ENCODE measurements at places on chromosomes 12 and 14.

DNA sequence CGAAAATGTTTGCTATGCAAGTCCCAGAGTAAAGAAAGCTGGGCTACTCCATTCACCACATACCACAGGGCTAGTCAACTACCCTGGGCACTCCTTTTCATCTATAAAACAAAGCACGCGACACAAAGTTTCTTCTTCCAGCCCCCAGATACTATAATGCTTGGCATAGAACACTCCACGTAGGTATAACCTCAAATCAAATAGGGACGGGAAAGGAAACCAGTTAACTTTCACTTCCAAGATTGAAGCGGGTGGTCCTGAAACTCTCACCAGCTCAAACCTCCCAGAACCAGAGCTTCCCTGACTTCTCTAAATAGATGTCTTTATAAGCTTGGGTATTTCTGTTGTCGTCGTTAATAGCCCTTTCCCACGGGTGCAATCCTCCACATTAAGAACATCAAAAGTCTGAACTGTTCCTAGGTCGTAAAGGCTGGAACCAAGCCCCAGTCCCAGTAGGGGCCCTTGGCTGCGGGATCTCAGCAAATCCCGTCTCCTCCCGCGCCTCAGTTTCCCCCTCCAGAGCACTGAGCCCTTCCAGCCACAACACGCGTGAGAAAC lies 647 bp downstream of the LGMN start:
- peak; percentile 24 for DNase-seq

- no peak for DNase-seq
Observed at GRCh38 chr12:50984586-50985298, 32.4 kb downstream of the HIGD1C start.

- no peak for DNase-seq
Observed at GRCh38 chr14:78721756-78722480, 551.7 kb downstream of the NRXN3 start.

- no peak for DNase-seq
Observed at GRCh38 chr12:123526542-123527080, 6.9 kb downstream of the RILPL1 start.

GRCh38 chr12:24143928-24144327 lies 194.5 kb upstream of the SOX5 start:
- no peak for DNase-seq

DNA sequence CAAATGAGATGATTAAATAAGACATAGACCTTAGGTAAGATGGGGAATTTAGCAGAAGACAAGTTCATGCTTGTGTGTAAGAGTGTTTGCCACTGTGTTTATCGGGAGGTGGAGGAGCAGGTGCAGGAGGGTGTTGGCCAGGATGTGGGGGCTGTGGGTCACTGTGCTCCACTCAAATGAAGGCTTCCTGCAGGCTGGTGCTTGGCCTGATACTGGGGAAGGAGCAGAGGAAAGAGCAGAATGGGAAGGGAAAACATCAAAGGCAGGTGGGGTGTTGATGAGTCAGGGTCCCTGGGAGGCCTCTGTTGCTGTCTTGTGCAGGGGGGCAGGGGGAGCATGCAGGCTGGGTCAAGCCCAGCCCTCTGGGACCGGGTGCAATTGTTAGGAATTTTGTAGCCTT lies 126.5 kb downstream of the TSPAN9 start:
- no peak for DNase-seq

GRCh38 chr12:101604132-101604531 lies 9.4 kb downstream of the MYBPC1 start:
- DNase-seq = peak; percentile 92

- no peak for DNase-seq
Observed at GRCh38 chr12:42056130-42056529, 88.5 kb downstream of the GXYLT1 start.

DNA sequence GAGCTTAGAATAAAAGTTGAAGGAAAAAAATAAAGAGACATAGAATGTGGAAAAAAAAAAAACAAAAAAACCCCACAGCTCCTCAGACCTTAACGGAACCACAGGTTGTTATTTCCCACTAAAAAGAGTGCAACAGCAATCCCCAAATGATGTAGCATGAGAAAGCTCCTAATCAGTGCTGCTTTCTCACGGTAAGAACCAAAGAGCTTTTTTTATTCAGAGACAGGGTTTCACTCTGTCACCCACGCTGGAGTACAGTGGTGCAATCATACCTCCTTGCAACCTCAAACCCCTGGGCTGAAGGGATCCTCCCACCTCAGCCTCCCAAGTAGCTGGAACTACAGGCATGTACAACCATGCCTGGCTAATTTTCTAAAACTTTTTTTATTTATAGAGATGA lies 13.3 kb downstream of the NDUFA12 start:
- DNase-seq = no peak

DNA sequence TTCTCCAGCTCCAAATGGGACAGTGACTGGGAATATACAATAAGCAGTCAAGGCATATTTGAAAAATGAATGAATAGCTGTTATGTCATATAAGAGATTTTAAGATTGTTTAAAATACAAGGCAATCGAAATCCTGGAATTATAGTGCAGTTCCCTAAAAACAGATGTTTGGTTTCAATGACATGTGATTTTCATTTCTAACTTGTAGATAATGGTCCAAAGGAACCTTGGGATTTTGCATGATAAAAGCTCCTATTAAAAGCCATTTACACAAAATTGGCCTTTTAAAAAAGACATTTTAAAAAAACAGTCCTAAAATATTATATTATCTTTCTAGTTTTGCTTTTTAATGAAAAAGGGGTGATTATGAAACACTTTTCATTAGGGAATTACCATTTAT lies 905.1 kb downstream of the GALC start:
- DNase-seq = no peak

GRCh38 chr12:71315328-71315985 lies 124.1 kb upstream of the LGR5 start:
- DNase-seq = no peak

GRCh38 chr14:44847526-44848309 lies 114.0 kb downstream of the KLHL28 start:
- DNase-seq = no peak

DNA sequence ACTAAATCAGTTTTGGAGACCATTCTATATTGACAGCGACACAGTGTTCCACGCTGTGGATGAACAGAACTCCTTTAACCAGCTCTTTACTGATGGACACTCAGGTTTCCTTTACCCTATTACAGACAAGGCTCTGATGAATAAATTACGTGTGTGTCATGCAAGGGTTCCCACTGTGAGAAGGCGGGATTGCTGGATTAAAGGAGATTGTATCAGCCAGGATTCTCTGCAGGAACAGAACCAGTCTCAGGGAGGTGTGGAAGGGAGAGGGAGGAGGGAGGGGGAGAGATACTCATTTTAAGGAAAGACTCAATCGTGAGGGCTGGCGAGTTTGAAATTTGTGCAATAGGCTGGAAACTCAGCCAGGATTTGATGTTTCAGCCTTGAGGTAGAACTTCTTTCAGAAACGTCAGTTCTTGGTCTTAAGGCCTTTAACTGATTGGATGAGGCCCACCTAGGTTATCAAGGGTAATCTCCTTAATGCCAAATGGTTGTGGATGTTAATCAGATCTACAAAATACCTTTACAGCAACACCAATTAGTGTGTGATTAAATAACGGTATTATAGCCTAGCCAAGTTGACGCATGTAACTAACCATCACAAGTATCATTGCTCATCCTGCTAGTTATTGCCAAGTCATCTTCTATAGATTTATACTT lies 104.0 kb downstream of the GCH1 start:
- no peak for DNase-seq

DNA sequence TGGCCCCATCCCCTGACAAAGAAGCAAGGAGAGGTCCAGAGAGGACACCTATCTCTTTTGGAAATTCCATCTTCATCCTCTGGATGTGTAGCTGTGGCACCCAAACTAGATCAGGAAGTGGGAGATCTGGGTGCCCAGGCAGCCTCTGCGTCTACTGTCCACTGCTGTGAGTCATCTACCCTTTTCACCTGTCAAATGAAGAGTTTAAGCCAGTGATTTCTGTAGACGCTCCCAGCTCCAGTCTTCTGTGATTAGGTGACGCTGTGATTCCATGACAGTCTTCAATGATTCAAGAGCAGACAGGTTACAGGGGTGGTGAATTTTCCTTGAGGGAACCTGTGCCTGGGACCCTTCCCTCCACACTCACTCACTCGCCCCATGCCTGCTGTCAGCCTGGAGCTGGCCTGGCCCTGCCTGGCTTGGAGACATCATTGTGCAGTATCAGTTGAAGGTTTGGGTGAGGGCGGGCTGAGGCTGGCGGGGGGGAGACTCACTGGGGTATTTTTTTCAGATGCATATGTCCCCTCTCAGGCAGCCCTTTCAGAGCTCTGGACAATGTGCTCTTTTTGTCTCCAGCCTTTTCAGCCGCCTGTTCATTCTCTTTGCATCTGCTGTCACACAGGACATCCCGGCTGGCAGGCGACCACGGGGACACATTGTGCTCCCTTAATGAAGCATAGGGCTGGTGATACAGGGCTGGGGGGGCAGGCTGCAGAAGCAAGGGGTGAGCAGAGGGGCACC lies 56.8 kb upstream of the PARP11 start:
- DNase-seq = no peak

- no peak for DNase-seq
Observed at GRCh38 chr14:81246461-81247270, 25.9 kb upstream of the GTF2A1 start.

DNA sequence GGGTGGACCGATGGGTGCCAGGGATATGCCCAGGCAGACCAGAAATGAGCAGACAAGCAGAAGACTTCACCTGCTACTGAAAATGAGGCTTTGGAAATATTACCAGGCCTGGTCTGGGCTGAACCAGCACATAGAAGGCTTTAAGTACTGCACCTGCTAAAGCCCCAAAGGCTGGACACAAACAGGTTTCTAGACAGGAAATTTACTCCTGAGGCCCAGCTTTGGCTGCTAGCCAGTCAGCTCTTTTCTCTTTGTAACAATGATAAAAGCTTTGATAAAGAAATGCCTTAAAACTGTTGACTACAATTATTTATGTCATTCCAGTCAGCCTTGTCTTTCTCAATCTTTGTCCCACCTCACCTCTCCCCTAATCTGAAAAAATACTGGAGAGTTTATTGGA lies 228.9 kb upstream of the EGLN3 start:
- no peak for DNase-seq

- DNase-seq = no peak
Observed at GRCh38 chr14:64931123-64931522, 11.4 kb downstream of the GPX2 start.

- no peak for DNase-seq
Observed at GRCh38 chr12:52312086-52312485, 9.1 kb downstream of the KRT83 start.

GRCh38 chr14:23167116-23167847 lies 16.2 kb downstream of the SLC7A8 start:
- no peak for DNase-seq

DNA sequence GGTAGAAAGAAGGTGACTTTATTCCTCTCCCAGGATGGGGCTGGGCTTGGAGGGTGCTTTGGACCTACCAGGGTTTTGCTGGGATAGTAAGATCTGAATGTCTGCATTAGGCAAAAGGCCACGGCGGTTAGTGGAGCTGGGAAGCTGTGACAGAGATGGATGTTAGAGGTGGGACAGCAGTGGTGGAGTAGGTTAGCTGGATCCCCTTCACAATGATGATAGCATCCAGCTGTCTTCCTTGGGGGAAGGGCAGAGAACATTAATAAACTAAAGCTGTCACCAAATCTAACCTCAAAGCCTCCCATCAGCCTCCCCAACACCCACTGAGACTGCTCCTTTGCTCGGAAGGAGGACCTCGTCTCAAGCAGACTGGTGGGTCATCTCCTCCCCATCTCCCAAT lies 104.8 kb downstream of the GPATCH2L start:
- DNase-seq = no peak

DNA sequence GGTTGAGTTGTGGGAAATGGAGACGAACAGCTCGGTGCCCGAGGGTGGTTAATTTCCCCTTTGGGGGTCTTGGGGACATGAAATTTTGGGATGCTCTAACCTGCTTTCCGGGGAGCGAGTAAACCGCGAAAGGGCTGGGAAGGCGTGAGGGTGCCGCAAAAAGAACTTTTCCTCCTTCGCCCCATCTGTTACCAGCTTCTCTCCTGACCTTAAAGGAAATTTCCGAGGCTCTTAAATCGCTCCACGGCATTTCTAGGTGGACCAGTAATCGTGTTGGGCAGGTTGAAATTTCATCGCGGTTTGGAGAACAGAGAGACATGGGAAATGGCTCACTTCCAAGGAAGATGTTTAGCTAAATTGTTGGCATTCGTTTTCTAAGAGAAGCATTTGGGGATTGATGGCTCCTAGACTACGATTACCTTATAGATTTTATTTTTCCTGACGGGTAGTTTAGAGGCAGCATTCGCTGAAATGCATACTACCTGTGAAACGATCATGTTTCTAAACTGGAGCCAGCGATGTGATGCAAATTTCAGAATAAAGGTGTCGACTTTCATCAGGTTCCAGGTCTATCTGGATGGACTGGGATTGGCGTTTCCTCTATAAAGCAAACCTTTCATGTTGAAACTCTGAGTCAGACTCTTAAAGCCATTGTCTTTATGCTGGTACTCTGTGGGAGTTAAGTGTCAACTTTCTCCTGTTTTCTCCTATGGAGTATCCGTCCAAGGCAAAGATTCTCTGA lies 414.5 kb downstream of the PCNX1 start:
- peak; percentile 75 for DNase-seq

- DNase-seq = no peak
Observed at GRCh38 chr14:89485264-89485663, 68.2 kb upstream of the FOXN3 start.

- no peak for DNase-seq
Observed at GRCh38 chr12:109418848-109419480, 58.1 kb downstream of the KCTD10 start.

GRCh38 chr14:91956616-91957015 lies 9.1 kb upstream of the FBLN5 start:
- no peak for DNase-seq

DNA sequence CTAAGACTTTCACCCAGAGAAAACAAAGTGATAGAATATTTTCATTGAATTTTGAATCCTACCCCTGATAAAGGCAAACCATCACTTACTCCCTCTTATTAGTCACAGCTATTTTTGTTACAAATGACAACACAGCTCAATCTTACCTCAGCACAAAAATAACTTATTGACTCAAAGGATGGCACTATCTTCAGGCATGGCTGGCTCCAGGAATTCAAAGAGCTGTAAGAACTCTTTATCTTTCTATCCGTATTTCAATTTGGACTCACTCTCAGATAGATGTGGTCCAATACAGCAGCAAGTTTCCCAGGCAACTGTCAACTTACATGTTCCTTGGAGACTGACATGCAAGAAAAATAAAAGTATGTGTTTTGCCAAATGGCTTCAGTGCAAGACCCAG lies 709.4 kb upstream of the MDGA2 start:
- DNase-seq = no peak

GRCh38 chr14:99615497-99616157 lies 11.6 kb upstream of the CCDC85C start:
- no peak for DNase-seq

DNA sequence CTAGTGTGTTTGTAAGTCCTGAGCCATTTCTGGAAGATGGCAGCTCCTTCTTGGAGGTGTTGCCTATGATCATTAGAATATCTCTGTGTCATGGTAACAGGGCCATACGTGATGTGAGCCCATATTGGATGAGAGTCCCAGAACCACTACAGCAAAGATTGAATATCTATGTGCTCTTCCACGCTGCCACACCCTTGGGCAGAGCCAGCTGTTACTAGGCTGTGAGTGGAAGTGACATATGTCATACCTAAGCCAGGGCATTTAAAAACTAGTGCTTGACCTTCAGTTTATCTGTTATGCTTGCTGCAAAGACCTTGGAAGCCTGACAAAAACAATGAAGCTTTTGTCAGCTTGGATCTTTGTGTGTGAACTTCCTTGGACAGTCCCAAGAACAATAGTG lies 495.1 kb upstream of the CCDC196 start:
- peak; percentile 5 for DNase-seq

Measured in small intestine (tissue), 16 donors.